MCF 10A (cell line): ENCODE measurements at places on chromosomes 5 and 9. TPM values are rescaled to one million over a fixed set of nuclear protein-coding genes. Genes with fewer than 3 reads are reported as not detected.

Gene PCDHGB5
- 3.2 and 5.6 TPM in 2 replicates for total RNA-seq

Gene SLC4A9
- total RNA-seq: 0.37 TPM in 1 of 2 replicates, not detected in the other

GRCh38 chr5:180313677-180314505 is 22.0 kb upstream of the MAPK9 start:
- DNase-seq: peak; percentile 82

- no peak for DNase-seq
These were observed 5.1 kb downstream of the PNPLA7 start for GRCh38 chr9:137545123-137545522.

DNA sequence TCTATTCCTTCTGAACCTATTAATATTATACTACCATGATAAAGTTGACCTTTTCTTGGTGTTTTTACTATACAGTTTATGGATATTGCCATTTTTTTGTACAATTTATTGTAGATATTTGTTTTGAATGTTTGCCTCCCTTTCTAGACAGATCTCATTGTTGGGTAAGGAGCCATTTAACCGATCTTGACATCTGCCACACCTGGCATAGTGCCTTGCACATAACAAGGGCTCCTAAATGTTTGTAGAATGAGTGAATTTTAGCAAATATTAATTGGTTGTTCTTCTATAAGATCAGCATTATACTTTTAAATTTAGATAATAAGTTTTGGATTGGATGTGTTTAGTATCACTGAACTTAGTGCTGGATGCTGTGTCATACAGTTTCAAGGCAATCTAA is 175.3 kb downstream of the GDNF start:
- no peak for DNase-seq

GRCh38 chr5:149550268-149550583 is 1.0 kb downstream of the CSNK1A1 start:
- peak; percentile 76 for DNase-seq

DNA sequence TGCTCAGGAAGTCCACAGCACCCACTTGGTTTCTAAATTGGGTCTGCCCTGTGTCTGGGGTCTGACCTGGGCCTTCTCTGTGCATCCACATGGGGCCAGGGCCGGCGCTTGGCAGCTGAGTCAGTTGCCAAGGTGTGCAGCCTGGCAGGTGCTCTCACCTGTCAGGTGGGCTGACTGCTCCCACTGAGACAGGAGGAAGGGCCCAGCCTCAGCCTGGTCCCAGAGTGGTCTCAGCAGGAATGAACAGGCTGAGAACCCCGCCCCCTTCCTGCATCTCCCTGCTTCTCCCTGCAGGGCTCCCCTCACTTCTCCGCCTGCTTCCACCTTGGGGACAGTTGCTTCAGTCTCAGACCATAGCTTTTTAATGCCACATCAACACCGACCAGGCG is 60.5 kb downstream of the BARX1 start:
- no peak for DNase-seq

GRCh38 chr5:5320062-5320805 is 102.2 kb upstream of the ICE1 start:
- no peak for DNase-seq
